Endothelial cell of umbilical vein (primary cell): ENCODE measurements at places on chromosomes 6 and 20. TPM values are rescaled to one million over a fixed set of nuclear protein-coding genes. Genes with fewer than 3 reads are reported as not detected.

- DNase-seq: peak; percentile 66
Measured at GRCh38 chr20:37383229-37383989, 37.5 kb downstream of the SRC start.

The SUPT3H gene
- 8.4 and 9.8 TPM in 2 replicates for total RNA-seq

GRCh38 chr20:19404826-19405225 is 192.4 kb downstream of the SLC24A3 start:
- no peak for DNase-seq

GRCh38 chr6:89921197-89921596 is 26.9 kb downstream of the GJA10 start:
- no peak for DNase-seq

DNA sequence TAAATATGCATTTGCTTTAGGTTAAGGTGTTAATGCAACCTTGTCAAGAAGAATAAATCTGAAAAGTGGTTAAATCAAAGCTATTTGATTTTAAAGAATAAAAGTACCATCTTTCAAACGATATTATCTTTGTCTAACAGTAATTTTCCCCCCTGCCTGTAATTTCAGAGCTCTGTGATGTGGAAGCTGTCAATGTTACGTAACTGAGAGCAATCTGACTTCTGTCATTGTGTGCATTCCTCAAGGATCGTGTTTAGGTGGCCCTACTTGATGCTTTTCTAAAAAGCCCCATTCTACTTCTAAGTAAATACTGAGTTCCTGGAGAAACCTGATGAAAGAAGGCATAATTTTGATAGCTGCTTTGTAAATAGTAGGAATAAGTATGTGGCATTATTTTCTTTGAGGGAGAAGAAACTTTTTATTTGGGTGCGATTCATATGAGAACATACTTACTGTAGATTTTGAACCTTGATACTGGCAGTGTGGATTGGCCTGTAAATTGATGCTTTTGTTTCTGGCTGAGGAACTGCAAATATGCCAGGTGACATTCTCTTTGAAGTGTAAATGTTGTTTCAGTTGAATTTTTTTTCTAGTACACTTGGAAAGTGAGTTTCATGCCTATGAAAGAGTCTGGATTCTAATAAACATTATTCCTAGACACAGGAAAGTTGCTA is 529.6 kb upstream of the FLRT3 start:
- no peak for DNase-seq

GRCh38 chr6:51323056-51323455 is 504.4 kb downstream of the TFAP2B start:
- no peak for DNase-seq

The LATS1 gene
- total RNA-seq: 27.6 and 28.7 TPM in 2 replicates

- DNase-seq: peak; percentile 9
Measured at GRCh38 chr6:104050455-104050854, 809.3 kb downstream of the HACE1 start.

The COL21A1 gene
- 1.4 TPM in 2 replicates for total RNA-seq
